Uterine smooth muscle cell (primary cell): ENCODE measurements at places on chromosomes 2 and 18. TPM values are rescaled to one million over a fixed set of nuclear protein-coding genes. Genes with fewer than 3 reads are reported as not detected.

Gene DHX57
- 29.5 and 38.0 TPM in 2 replicates for total RNA-seq

Gene PLCL1
- 0.77 and 1.9 TPM in 2 replicates for total RNA-seq

Gene MAL
- total RNA-seq = not detected in 2 replicates

Gene MPP4
- total RNA-seq = 2.0 and 4.0 TPM in 2 replicates

Gene NDUFV2
- 80.6 and 151 TPM in 2 replicates for total RNA-seq

Gene SERPINB5
- total RNA-seq = not detected in 2 replicates

Gene SPR
- 18.6 and 23.6 TPM in 2 replicates for total RNA-seq

Gene TPO
- total RNA-seq = under 0.01 TPM in 1 of 2 replicates, not detected in the other

Gene KIF5C
- 0.66 and 0.87 TPM in 2 replicates for total RNA-seq

Gene RGPD4
- total RNA-seq = not detected in 2 replicates

Gene EPAS1
- total RNA-seq = 19.3 and 33.1 TPM in 2 replicates

Gene ATP8B1
- total RNA-seq = 46.1 and 48.7 TPM in 2 replicates
